SHP77 (cell line): ENCODE measurements at places on chromosomes 16 and 17.

GRCh38 chr17:19390951-19391350, 4.0 kb upstream of the MFAP4 start:
- DNase-seq: no peak

DNA sequence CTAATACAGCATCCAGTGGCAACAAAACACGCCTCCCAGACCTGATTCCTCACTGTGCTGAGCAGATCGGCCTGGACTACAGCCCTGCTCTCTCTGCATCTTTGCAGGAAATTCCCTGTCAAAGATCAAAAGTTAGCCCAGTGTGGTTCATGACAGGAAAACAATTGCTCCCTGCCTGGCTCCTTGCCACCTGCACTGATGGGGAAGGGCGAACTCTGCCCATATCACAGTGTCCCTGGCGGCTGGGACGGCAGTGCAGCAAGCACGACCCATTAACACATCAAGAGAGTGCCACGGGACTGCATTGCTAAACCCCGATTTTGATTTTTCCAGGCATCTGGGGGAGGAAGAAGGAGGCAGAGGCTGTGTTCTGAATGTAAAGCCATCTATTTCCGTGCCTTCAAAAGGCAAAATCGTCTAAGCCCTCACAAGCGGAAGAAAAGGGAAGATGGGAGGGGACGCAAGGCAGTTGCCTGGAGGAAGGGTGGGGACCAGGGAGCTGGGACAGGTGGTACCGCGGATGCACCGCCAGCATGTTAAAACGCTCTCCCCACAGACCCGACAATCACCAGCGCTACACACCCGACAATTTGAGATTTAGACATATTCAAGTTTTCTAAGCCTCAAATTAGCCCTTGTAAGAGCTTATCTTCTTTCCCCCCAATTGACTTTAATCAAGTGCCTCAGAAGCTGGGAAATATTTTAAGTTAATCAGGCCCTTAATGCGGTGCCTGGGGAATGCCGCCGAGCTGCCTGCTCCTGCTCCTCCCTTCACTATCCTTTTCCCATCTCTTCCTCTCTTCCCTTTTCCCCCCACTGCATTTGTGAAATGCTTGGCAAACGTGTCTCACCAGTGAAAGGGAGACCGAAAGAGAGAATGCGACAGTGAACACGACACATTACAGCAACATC, 238.8 kb upstream of the CDH5 start:
- no peak for DNase-seq

DNA sequence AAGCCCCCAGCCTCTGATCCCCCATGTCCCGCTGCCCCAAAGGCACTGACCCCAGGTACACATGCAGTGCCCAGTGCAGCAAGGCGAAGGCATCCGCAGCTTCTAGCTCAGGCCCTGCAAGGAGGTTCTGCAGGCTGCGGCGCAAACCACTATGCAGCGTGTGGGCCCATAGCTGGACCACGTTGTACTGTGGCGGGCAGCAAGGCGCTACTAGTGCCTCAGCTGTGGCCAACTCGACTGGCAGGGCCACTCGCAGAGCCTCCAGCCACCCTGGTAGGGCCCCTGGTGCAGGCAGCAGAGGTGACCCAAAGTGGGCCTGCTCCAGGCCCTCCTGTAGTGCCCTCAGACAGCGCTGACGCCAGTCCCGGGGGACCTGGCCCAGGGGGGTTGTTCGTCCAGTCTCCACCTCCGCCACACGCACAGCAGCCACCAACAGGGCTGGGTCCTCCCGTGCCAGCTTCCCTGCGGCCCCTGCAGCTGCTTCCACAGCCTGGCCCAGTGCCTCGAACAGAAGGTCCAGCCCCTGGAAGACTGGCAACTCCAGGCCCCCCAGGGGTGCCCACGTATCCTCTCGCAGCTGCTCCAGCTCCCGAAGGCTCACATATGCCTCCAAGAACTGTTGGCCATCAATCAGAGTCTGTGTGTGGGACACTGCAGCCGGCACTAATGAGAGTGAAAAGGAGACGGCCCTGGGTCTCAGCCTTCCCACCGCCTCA, 2.6 kb downstream of the EXOC3L1 start:
- DNase-seq: no peak

- no peak for DNase-seq
These were observed 2.8 kb upstream of the RAB37 start for GRCh38 chr17:74734256-74734655.

- DNase-seq: no peak
These were observed 14.1 kb downstream of the MFSD11 start for GRCh38 chr17:76752006-76752405.

- DNase-seq: no peak
These were observed 5.0 kb downstream of the SCARF1 start for GRCh38 chr17:1640329-1641064.

DNA sequence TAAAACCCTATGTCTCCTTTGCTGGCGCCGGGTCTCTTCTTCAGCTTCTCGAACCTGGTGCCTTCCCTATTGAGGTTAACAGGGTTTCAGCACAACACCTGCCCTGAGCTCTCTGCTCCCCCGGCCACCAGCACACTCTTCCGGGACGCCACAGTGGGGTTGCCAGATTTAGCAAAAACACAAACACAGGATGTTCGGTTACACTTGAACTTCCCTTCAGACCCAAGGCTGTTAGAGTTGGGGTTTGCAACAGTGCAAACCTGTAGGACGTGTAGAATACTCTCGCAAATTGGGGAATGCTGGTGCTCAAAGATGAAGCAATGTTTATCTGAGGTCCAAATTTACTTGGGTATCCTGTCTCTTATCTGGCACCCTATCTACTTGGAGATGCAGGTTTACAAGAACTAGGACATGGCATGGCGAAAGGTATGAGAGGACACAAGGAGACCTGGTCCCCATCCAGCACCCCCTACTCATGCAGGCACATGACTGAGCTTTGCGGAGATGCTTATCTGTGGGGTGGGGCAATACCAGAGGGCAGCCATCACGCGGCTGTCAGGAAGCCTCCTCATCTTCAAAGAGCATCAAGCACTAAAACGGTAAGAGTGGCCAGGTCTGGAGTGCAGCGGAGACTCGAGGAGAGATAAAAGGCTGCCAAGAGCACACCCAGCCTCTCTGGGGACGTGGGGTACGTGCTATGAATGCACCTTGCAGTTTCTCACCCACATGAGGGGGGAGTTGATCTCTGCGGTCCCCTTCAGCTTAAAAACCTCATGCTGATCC, 52.8 kb downstream of the SDK2 start:
- DNase-seq: no peak

GRCh38 chr17:36689089-36689667, 87.8 kb downstream of the MRM1 start:
- DNase-seq: no peak

GRCh38 chr17:57866723-57867122, 16.9 kb upstream of the MRPS23 start:
- DNase-seq: no peak

DNA sequence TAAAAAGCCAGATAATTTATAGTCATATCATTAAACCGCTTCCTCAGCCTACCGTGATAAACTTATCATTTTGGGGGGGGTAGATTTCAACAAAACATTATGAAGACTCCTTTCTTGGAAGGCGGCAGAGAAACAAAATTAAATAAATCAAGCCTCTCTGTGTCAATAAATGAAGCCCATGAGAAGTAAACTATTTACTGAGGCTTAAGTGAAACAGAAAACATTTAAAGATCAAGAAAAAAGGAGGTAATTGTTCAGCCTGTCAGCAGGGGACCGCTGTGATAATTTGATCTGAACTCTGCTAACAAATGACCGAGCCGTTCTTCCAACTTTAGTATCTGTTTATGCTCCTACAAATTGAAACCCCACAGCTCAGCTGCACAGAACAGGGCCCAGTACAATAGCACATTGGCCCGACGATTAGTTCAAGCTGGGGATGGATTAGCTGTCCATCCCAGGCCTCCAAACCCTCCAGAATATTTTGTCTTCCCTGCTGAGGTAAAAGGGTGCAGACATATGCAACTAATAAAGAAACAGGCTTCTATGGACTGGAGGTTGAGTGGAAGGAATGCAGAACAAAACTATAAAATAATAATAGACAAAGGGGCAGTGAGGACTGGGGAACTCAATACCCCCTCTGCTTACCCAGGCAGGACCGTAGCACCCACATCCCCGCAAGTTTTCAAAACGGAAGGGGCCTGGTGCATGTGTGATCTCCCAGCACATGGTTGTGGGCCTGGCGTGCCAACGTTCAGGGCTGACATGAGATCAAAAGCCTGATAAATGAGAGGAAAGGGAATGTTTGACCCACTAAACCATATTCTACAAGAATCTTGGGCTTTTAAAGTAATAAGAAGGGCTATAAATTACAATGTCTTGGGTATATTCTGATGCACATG, 298.1 kb upstream of the IRX5 start:
- no peak for DNase-seq

GRCh38 chr17:75703591-75703990, 17.7 kb upstream of the ITGB4 start:
- DNase-seq: no peak

GRCh38 chr16:17724242-17724898, 253.6 kb upstream of the XYLT1 start:
- no peak for DNase-seq

DNA sequence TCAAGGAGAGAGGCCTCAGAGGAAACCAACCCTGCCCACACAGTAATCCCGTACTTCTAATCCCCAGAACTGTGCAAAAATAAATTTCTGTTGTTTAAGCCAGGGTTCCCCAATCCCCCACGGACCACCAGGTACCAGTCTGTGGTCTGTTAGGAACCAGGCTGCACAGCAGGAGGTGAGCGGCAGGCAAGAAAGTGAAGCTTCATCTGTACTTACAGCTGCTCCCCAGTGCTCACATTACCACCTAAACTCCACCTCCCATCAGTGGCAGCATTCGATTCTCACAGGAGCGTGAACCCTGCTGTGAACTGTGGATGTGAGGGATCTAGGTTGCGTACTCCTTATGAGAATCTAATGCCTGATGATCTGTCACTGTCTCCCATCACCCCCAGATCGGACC, 101.1 kb upstream of the CDC42EP4 start:
- no peak for DNase-seq

- DNase-seq: peak; percentile 67
These were observed 14.4 kb downstream of the CDIPT start for GRCh38 chr16:29848420-29849297.

DNA sequence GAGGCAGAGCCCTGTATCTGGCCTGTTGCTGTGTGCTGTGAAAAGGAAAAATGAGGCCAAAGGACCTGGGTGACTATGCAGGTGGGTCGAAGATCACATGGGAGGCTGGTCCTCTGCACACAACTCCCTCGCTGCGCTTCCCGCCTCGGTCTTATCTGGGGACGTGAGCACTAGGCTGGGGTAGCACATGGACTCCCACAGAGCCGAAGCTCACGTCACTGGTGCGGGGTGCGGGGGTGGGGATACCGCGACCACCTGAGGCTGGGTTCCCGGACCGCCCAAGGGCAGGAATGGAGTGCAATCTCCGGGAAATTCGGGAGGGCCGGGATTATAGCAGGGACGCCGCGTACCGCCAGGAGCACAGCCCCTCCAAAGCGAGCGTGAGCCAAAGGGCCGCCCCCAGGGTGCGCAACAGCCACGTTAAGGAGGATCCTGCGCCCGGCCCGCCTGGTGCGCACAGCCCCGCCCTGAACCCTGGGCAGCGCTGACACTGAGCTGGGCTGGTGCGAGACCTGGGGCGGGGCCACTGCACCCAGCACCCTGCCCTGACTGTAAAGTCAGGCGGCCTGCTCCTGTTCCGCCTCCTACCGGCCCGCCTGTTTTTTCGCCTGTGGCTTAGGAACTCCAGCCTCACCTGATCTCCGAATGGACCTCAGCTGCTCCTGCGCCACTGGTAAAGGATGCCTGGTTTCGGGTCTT, 4.8 kb downstream of the MT1A start:
- DNase-seq: no peak

GRCh38 chr17:56937687-56938086, 23.2 kb downstream of the COIL start:
- no peak for DNase-seq

- no peak for DNase-seq
These were observed 9.5 kb downstream of the ABCA9 start for GRCh38 chr17:69050999-69051775.

DNA sequence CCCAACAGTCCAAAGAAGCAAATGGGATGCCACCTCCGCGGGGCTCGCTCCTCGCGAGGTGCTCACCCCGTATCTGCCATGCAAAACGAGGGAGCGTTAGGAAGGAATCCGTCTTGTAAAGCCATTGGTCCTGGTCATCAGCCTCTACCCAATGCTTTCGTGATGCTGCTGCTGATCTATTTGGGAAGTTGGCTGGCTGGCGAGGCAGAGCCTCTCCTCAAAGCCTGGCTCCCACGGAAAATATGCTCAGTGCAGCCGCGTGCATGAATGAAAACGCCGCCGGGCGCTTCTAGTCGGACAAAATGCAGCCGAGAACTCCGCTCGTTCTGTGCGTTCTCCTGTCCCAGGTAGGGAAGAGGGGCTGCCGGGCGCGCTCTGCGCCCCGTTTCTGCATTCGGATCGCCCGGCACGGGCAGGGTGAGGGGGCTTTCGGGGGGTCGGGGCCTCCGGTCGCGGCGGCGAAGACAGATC, at the start of gene CDH13:
Gene CDH13 (plus strand): TSS at position 179 of the 471 bp plus-strand sequence.
- DNase-seq: no peak
